GM13976 (cell line): ENCODE measurements at places on chromosomes 3 and 15.

DNA sequence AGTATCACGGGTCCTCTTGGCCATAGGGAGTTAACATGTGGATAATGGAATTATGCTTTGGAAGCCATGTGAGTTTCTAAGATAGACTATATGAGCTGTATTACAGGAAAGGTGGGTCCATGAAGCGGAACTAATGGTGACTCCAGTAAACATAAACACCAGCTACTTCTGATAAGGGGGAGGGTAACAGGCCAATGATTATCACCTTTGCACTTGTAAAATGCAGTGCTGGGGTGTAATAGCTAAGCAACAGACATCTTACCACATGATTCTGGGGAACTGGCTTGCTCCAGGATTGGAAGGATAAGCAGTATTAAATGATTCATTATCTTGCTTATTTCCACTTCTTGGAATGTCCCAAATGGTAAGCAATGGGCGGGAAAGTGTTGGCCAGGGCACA is 61.4 kb upstream of the CD47 start:
- DNase-seq = no peak

DNA sequence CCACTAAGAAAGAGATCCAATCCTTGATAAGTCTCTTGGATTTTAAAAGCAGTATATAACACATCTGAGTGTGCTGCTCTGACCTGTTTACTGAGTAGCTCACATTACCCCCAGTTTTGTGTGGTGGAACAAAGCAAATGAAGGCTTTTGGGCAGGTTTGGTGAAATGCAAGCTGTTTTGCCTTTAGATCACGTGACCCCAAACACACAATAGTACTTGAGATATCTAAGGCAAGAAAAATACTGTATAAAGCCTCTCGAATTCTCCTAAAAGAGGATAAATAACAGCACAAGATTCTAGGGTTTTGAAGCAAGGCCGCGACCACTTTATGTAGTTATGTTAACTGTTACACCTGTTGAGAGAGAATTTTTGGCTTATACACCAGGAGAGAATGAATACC is 49.3 kb upstream of the TRIM42 start:
- DNase-seq = no peak

DNA sequence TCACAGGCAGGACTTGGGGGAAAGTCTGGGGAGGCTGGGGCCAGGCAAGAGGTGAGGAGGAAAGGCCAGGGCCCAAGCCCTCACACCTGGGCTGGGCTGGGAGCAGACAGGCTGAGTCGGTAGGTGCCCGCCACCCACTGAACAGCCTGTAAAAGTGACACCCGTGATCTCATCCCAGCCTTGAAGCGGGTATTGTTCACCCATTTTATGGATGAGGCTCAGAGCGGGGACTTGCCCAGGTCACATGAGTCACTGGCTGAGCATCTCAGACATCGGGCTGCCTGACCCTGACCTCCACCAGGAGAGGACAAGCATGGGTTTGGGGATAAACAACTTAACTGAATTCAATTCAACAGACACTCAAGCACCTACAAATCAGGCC is 52.0 kb upstream of the CTSH start:
- DNase-seq = no peak

- DNase-seq = no peak
Measured at GRCh38 chr3:88149101-88149508, 654 bp upstream of the C3orf38 start.

GRCh38 chr3:126349611-126350501 is 7.4 kb downstream of the KLF15 start:
- DNase-seq = no peak

GRCh38 chr3:55601366-55602080 is 114.4 kb upstream of the WNT5A start:
- no peak for DNase-seq
